ENCODE measurements at places on chromosomes 3 and 15.

- DNase-seq, result peak; percentile 63
These were observed 216.8 kb downstream of the VGLL3 start for GRCh38 chr3:86774082-86774691.

GRCh38 chr15:94400526-94401298 is 169.4 kb downstream of the MCTP2 start:
- DNase-seq, result peak; percentile 49

- DNase-seq, result peak; percentile 45
These were observed 16.8 kb upstream of the CRBN start for GRCh38 chr3:3196148-3196861.

DNA sequence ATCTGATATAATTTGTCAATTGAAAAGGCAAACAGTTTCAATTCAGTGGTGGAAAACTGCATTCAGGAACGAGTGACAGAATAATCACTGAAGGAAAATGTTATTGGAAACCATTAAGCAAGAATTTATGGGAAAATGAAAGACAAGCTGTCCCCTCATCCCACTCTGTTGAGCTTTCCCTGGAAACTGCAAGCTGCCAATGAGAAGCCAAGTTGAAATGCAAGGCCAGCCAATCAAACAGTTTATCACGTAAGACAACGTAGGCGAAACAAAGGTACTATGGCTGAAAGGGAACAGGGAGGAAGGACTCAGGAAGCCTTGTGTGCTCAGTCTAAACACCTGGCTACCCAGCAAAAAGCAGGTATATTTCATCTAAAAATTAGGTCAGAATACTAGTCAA is 187.9 kb upstream of the ATP10A start:
- peak; percentile 15 for DNase-seq

DNA sequence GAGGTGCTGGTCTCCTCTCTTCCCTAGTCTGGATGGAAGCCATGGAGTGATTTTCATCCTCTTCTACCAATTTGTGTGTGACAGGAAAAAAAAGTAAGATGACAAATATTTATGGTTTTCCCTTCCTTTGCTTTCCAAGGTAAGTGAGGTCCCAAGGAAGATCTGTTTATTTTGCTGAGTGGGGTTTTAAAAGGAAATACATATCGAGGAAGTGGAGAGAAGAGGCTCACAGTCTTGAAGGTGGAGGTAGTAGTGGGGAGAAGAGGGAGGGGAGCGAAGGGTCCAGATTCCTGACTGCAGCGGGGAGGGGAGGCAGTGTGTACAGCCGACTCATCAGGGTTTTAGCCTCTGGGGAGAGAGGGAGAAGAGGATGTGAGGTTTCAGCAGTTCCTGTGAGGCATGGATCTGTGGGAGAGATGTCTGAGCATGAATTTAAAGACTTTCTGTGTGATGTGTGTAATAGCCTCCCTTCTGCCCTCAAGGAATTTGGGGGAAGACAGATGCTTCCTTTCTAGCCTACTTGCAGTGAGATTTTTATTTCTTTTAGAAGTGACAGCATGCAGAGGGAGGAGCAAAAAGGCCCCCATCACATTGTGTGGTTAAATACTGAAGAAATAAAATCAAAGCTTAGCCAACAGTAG is 272.4 kb downstream of the THRB start:
- peak; percentile 53 for DNase-seq

- no peak for DNase-seq
These were observed 304.0 kb downstream of the CACNA2D3 start for GRCh38 chr3:54426381-54426780.

GRCh38 chr15:79431636-79432344 is at the start of gene MINAR1:
MINAR1 (plus strand) TSS chr15:79432336; CDS start chr15:79456148, 23,812 bp downstream.
- DNase-seq, result peak; percentile 48

GRCh38 chr3:16993227-16993626 is 108.5 kb downstream of the PLCL2 start:
- DNase-seq, result no peak

DNA sequence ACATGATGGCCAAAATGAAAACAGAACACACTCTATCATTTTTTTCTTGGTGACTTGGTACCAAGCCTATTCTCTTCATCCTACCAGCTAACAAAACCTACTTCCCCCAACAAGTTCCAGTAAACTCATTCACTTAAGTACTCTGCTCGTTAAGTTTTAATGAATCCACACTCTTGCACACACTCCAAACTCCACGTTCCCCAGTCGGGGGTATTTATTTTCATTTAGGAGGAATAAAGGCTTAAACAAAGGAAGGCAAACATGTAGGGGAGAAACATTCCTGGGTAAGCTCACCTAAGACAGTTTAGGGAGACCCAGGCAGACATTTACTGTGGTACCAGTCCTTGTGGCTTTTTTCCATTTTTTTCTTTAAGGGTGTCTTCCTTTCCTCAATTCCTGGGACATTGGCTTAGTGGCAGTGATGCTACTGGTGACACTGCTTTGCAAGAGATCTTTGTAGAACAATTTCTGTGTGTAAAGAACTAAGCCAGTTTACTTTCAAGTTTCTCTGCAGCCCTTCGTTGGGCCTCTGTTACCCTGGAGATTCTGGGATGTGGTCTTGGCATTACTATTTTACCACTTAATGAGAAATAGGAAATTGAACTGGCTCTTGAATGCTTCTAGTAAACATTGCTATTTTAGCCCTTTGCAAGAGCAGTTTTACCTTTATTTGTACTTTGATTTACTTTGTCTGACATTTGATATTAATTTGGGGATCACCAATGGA is 117.3 kb upstream of the C15orf61 start:
- no peak for DNase-seq

DNA sequence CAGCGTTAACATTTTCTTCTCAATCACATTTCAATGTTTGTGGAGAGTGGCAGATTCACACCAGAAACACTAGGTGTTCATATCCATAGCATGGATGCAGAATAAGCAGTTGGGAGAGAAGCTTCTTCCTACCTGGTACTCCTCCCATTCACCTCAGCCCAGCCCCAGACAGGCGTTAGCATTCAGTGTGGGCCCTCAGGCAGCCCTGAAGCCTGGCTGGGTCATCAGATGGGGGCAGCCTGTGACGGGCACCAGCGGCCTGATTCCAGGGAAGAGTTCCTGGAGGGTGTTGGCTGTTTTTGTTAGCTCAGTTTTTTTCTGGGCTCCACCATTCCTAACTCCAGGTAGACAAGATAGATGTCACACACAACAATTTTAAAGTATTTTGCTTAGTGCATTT is 31.1 kb downstream of the APH1B start:
- no peak for DNase-seq

- no peak for DNase-seq
These were observed 446.1 kb upstream of the RARB start for GRCh38 chr3:24981924-24982323.

GRCh38 chr15:22735781-22736180 is 50.7 kb upstream of the NIPA1 start:
- no peak for DNase-seq

DNA sequence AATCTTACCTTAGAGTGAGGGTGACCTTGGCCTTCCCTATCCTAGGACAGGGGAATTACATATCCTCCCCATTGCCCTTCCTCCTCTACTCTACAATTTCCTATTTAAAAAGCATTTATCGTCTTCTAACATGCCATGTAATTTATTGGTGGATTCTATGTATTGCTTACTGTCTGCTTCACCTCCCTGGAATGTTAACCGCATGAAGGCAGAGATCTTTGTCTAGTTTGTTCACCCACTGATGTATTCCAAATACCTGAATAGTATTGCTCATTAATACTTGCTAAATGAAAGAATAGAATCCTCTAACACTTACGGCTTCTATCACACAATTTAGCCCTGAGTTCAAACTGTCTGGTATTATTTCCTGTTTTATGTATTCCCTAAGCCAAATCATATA is 68.6 kb downstream of the PPARG start:
- DNase-seq, result no peak

DNA sequence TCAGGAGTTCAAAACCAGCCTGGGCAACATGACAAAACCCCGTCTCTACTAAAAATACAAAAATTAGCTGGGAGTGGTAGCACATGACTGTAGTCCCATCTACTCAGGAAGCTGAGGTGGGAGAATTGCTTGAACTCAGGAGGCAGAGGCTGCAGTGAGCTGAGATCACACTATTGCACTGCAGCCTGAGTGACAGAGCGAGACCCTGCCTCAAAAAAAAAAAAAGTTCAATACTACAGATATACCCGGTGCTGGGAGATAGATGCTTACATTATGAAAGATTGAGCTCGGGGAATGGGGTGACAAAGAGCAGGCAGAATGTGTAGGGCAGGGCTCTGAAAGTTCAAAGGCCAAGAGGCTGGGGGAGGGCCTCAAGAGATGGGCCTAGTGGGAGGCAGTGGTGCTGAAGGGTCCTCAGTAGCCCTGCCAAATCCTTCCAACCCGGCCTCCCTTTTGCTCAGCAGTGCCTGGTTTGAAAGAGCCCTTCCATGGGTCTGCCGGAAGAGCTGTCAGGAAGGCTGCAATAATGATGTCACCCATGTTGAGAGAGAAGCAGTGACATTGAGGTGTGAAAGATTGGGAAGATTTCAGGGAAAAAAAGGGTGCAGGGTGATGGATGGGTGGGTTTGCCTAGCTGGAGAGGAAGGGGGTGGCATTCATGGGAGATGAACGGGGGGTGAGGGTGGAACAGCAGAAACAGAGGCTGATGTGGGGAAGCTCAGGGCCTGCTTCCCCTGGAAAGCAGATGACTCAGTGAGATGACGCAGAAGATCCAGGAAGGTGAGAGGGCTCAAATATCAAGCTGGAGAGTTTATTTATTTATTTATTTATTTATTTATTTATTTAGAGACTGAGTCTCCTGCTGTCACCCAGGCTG is 20.0 kb upstream of the IREB2 start:
- DNase-seq, result no peak

DNA sequence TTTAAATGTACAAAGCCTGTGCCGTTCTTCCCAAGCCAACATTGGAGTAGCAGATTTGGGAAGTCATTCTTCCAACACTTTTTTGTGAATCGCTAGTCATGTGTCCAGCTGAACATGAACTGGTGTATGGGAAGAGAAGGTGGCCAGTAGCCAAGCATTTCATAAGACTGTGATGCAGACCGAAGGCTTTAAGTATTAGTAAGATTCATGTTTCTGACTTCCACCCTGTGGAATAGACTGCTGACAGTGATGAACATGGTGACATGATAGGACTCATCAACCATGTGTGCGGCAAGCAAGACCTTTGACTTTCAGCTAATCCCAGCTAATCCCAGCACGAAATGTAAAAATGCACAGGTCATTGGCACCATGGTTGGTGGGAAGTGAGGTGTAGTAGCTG is 48.3 kb upstream of the THSD4 start:
- DNase-seq, result no peak
